ENCODE measurements at places on chromosomes 6 and 20.

DNA sequence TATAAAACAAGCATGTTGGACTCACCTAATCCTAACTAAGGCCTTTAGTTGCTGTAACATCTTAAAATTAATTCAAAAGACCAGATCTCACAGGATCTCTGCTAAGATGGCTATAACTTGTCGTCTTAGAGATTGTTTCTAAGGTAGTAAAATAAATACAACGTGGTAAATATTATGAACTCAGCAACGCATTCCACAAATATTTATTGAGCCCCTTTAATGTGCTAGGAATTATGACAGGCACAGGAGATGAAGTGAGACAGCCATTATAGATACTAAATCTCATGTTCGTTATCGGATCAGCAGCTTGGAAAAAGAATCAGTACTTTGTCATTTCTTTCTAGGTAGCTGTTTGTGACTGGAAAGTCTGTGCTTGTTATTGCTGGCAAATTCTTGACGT, 20.9 kb upstream of the MCM3 start:
- no peak for DNase-seq

DNA sequence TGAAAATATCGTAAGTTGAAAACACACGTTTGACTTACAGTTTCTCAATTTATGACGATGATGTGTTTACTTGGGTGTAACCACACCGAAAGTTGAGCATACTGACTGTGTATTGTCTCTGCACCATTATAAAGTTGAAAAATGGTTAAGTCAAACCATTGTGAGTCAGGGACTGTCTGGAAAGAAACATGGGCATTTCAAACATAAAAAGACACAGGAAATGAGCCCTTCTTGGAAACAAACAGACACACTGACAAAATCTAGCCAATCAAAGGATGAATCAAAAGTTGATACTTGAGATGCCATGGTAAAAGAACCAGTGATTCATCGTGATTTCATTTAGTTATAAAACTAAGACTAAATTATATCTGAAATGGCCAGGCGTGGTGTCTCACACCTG, 5.3 kb downstream of the POPDC3 start:
- no peak for DNase-seq

DNA sequence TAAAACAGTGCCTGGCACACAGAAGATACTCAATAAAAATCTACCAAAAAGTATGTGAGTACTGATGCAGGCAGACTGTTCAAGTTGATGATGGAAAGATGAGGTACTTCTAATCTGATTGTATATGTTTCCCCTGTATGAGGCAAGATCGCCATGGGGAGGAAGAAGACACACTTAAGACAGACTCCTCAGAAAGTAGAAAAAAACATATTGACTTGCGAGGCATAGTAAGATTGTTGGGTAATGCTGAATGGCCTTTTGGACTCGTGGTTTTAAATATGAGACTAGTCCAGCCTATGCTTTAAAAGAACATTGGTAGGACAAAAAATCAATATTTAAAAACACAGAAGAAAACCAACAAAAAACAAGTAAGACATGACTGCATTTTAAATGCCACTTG, 72.6 kb downstream of the SHPRH start:
- DNase-seq, result no peak

DNA sequence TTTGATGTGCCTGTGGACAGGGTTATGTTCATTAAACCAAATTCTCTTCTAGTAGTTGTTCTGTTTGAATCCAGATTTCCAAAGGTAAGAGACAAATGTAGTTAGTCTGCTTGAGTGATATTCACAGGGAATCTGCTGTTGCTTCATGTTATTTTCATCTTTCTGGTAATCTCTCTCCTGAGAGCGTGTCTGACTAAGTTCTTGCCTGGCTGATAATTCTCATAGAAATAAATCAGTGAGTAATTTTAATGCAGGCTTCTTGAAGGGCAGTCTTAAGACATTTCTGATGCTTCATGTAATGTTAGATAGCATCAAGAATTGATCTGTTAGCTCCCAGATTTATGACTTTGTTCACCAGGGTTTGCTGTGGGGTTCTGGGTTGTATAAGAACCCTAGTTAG, 54.2 kb downstream of the CTNNBL1 start:
- DNase-seq, result no peak

DNA sequence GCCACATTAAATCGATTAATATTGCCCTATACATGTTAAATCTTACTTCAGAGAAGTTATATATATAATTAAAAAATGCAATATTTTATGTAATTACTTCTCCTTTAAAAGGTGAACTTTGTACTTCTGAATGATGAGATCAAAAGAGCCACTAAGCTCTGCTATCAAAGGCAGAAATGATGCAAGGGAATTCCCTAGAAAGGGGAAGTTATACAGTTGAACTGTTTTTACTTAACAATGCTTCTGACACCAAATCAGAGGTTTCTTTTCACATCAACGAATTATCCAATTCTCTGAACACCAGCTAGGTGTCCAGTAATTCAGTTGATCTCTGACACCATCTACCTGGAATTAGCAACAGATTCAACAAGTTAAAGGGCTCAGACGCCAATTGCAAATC, 319.9 kb upstream of the TSHZ2 start:
- DNase-seq, result no peak

DNA sequence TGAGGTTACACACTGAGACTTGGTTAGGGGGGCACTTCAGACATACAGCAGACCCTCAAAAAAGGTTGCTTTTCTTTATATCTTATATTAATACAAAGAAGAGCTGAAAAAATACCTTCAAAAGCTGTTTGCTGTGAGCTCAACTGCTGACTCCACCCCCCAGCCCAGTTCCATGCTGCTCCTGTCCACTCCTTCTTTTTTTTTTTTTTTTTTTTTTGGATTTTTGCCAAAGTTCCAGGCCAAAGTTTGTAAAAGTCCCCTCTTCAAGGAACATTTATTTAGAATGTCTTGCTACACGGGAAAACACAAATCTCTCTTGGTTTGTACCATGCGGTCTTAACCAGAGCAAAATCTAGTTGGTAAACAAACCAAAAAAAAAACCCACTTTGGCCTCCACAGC, 85.3 kb upstream of the AKAP12 start:
- no peak for DNase-seq

DNA sequence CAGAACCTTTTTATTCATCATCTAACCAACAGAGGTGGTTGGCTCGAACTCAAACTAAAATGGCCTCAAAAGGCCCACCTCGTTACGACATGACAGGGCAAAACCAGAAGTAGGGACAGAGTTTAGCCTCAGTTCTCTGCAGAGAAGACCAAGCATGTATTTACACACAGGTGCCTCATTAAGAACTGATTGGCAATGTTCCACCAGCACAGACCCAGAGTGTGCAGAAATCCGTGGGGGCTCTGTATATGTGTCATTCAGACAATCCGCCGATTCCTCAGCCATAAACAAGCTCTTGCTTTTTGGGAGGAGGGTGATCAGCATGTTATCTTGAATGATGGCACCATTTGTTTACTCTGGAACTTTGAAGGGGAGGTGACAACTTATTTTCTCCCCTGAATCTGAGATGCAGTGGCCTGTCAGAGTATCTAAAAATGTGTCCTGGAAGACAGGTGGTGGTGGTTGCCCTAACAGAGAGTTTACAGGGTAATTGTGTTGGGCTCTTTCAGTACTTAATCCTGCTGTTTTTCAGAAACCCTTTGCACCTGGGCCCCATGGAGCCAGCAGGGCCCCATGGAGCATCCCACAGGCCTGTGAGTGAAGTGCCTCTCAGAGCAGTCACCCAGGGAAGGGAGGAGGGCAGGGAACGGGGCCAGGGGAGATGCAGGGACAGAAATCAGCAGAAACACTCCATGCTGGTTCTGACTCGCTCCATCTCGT, 29.1 kb upstream of the C20orf203 start:
- DNase-seq, result no peak

DNA sequence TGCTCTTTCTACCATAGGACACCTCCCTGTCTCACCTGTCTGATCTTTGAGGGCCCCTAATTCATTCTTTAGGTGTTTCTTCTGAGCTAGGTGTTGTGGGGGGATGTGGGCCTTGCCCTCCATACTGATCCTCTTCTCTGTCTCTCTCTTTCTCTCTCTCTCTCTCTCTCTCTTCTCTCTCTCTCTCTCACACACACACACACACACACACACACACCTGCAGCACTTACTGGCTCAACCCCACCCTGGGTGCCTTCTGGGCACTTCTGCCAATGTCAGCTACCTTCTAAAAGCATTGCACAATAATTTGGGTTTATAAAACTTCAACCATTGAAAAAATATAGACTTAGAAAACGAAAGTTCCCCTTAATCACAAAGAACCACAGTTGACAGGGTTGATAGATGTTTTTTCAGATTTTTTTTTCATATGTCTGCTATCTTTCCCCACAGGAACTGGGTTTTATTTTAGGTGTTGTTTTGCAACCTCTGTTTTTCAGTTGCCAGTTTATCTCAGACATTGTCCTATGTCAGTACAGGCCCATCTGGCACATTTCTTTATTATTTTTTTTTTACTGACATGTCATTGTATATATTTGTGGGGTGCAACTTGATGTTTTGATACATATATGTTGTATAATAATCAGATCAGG, 28.1 kb downstream of the PKIG start:
- DNase-seq, result no peak

DNA sequence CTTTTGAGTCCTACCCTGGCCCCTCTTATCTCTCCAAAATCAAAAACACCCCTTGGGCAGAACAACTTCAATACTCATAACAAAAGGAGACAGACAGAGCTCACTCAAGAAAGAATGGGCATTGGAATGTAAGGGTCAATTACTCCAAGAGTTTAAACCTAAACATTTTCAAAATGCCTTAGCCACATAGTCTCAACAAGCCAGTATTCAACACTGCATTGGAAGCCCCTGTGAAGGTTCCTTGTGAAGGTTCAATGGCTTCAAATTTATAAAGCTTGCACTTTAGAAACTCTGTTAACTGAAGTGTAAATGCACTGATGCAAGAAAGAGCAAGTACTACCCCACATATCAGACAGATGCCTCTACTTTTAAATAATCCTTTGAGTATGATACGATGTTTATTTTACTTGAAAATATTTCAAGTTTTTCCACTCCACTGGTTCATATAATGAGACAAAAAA, 139.1 kb upstream of the LAMP5 start:
- no peak for DNase-seq

DNA sequence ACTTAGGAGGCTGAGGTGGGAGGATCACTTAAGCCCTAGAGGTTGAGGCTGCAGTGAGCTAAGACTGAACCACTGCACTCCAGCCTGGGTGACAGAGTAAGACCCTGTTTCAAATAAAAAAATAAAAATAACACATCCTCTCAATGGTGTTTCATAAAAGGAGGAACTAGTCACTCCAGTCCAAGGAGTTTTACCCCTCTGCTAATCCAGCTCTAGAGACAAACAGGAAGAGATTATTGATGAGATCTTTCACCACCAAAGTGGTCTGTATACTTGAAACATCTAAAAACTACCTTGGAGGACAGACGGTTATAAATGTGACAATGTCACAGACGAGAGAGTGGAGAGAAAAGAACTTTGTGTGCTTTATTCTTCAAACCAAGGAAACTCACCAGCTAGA, 58.2 kb downstream of the PIGU start:
- no peak for DNase-seq

- no peak for DNase-seq
Measured at GRCh38 chr20:21279706-21280521, 23.2 kb upstream of the XRN2 start.

- no peak for DNase-seq
Measured at GRCh38 chr6:166410426-166410935, 27.7 kb upstream of the MPC1 start.

GRCh38 chr6:89139509-89140346, 6.1 kb upstream of the PM20D2 start:
- no peak for DNase-seq

DNA sequence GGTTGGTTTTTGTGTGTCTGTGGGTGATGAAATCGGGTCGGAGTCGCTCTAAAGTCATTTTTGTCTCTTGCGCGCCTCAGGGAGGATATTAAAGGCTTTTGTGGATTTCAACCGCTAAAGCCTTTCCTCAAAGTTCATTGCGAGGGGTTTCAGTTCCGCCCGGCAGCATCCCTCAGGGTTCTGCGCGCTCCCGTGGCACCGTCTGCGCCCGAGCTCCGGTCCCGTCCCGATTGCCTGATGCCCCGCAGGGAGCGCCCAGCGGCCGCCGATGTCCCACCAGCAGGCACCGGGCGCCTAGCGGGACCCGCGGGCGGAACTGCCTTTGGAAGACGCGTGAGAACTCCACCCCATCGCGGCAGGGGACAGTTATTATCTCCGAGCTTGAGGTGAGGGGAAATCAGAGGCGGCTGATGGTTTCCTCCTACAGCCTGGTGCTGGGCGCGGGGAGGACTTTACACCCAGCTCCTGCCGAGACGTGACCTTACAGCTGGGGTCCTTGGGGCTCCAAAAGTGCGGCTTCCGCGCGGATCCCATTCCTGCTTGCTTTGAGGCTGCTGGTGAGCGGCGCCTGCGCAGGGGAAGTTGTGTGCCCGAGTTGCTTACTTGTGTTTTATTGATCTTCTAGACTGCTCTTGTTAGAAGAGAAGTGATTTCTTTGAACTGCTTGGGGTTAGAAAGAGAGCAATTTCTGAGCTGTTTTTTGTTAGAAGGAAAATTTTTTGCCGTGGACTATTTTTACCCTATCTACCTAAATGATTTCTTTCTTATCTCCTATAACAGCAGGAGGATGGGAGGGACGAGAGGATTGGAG, 27.1 kb downstream of the ULBP1 start:
- DNase-seq, result no peak

DNA sequence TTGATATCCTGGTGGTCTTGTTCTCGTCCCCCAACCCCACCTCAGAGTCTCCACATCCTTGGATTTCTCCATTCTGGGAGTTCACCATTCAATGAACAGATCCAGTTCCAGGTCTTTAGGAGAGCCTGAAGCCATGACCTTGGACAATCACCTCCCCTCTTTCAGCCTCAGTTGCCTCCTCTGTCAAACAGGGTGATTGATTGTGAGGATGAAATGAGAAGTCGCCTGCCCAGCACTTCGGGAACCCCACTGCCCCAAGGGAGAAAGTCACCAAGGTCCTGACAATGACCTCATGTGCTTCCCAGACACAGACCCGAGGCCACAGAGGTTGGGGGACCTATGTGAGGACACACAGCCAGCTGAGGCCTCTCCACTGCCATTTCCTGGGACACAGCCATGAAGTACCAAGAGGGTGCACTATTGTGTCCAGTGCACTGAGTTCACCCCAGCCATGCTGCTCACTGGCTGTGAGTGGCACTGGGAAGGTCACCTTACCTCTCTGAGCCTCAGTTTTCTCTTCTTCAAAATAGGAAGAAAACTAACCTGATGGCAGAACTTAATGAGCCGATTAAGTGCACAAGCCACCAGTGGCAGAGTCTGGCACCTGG, 61.7 kb downstream of the SNAI1 start:
- no peak for DNase-seq

- no peak for DNase-seq
Measured at GRCh38 chr20:41110930-41111577, 26.3 kb upstream of the PLCG1 start.

- no peak for DNase-seq
Measured at GRCh38 chr20:17138237-17138636, 88.6 kb upstream of the PCSK2 start.

GRCh38 chr20:12984863-12985262, 23.9 kb upstream of the SPTLC3 start:
- DNase-seq, result no peak

DNA sequence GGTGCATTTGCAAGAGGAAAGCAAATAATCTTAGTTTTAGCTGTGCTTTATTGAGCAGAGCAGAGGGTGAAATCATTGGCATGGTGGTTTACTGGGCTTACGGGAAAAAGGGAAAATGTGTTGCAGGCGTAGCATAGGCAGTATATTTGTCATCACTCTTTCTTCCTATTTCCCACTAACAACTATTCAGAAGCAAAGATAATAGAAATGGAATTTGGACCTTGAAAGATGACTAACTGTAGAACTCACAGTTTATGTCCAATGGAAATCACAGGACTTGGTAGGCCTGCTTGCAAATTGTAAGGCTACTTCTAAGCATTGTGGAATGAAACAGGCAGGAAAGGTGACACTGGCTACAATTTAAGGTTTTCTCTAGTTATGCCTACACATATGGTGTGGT, 611.9 kb upstream of the MAN1A1 start:
- no peak for DNase-seq

Measured in nucleus accumbens (tissue), 56 donors.